Peyer's patch (tissue), 4 donors: ENCODE measurements at places on chromosomes 1 and 21.

- peak; percentile 40 for DNase-seq
Measured at GRCh38 chr1:36300526-36300925, 5.6 kb upstream of the SH3D21 start.

- DNase-seq = peak; percentile 85
Measured at GRCh38 chr1:223748773-223749733, 36.7 kb downstream of the CAPN2 start.

DNA sequence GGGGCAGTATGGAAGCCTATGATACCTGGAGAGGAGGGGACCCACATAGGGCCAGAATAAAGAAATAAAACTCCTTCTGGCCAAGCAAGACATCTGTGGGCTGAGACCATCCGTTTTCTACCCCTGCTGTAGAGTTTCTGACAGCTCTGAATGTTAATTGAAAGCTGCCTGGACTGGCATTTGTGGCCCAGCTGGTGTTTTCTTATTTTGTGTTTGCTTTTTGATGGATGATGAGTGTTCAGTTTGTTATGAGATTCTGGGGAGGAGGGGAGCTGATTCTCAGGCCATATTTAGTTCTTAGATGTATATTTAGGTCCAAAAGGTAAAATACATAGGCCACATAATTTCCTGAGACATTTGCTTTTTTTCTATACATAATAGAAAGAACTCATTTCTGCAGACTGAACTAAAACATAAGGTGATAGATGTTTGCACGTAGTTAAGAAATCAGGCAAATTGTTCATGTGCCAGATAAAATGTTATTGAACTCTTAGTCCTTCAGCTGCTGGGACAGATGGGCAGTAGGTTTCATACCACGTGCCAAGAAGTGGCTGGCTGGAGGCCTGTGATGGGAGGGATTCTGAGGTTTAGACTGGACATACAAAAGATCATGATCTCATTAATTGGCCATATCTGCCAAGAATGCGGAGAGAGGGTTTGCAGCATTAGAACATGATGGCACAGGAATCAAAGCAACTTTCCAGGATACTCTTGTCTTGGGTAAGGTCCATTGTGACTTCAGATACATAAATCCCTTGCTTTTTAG, 54.1 kb downstream of the DSCAM start:
- no peak for DNase-seq

GRCh38 chr1:222828939-222829338, 14.1 kb downstream of the DISP1 start:
- DNase-seq = no peak

- no peak for DNase-seq
Measured at GRCh38 chr1:228972576-228972975, 237.3 kb downstream of the RHOU start.

- DNase-seq = no peak
Measured at GRCh38 chr1:162626761-162627160, 5.5 kb upstream of the DDR2 start.

- DNase-seq = no peak
Measured at GRCh38 chr1:43372172-43372571, 4.4 kb upstream of the ELOVL1 start.

GRCh38 chr1:172790245-172790644, 131.3 kb downstream of the FASLG start:
- no peak for DNase-seq

DNA sequence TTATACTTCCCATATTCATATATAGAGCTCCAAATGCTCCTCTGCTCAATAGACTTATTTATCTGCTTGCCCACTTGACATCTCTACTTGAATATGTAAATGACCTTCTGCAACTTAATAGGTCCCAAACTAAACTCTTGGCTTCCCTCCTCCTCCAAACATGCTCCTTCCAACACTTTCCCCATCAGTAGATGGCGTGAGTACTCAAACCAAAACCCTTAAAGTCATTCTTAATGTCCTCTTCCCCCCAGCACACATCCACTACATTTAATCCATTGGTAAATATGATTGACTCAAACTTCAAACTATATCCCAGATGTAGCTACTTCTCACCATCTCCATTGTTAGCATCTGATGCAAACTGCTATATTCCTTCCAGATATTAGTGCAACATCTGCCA, 48.5 kb upstream of the PBX1 start:
- DNase-seq = no peak

DNA sequence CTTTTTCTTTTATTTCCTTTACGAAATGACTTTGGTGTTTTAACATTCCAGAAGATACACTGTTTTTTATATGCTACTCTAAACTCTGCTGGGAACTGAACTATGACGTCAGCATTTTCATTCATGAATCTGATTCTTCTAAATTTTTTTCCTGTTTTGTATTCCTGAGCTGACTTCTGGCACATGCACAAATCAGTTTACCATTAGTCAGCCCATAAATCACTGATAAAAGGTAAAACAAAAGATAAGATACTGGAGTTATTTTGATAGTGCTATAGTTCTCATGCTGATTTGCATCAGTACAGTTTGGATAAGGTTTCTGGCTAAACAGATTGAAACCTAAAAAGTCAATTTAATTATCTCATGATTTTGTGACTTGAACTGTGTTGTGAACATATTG, 10.4 kb downstream of the CAMTA1 start:
- no peak for DNase-seq

DNA sequence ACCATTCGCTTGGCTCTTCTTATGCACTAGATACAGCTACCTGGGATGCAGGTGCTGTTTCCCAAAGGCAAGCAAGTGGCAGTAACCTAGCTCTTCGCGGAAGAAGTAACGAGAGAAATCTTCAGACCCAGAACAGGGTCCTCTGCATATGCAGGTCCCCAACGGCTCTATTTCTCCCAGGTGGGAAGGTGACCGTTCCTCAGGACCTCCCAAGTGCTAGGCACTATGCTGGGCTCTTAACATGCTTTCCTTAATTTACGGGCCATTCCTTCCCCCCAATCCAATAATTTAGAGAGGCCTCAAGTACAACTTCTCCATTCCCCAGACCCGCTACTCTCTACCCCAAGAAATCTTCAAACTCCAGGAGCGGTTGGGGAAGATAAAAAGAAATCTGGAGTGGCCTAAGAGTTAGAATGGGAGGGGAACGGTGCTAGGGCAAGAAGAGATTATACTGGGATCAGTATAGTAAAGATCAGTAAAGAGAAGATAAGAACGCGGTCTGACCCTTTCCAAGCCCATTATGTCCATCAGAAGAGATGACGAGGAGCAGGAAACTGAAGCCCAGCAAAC, 410 bp downstream of the TXNDC12 start:
- DNase-seq = no peak

- DNase-seq = no peak
Measured at GRCh38 chr1:86423873-86424272, at the start of gene CLCA2. Gene CLCA2, plus strand, starts transcription at chr1:86424171. Its CDS starts 77 bp downstream, at chr1:86424248.

GRCh38 chr1:5640845-5641244, 351.4 kb downstream of the NPHP4 start:
- DNase-seq = peak; percentile 33

GRCh38 chr1:78553859-78554258, 63.1 kb downstream of the PTGFR start:
- DNase-seq = no peak

DNA sequence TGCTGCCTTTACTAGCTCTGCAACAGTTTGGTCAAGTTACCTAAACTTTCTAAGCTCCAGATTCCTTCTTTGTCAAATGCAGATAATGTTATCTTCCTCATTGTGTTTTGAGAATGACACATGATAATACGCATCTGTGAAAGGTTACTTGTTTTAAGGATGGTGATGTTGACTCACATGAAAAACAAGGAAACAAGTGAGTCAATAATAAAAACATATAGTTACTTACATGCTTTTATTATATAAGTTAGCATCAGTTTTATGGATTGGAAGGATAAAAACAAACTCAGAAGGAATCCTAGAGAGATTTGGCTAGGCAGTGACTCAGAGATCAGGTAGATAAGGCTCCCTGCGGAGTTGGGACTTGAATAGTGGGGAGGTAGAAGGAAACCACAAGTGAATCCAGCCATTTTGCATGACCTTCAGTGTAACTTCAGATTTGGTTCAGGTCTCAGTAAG, 144.6 kb downstream of the LMO4 start:
- DNase-seq = no peak

DNA sequence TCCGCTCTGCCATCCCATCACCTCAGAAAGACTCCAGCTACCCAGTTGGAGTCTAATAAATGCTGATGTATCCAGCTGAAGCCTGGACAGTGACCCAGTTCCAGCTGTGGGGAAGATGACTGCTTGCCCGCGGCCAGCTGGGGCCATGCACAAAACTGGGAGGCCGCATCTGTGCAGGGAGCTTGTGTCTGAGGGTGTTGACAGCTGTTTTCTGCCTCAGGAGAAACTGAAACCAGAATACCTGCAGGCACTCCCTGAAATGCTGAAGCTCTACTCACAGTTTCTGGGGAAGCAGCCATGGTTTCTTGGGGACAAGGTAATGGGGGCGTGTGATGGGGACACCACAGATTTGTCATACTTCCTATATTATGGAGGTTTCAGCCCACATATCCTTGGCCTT, 3.2 kb downstream of the GSTM2 start:
- no peak for DNase-seq

DNA sequence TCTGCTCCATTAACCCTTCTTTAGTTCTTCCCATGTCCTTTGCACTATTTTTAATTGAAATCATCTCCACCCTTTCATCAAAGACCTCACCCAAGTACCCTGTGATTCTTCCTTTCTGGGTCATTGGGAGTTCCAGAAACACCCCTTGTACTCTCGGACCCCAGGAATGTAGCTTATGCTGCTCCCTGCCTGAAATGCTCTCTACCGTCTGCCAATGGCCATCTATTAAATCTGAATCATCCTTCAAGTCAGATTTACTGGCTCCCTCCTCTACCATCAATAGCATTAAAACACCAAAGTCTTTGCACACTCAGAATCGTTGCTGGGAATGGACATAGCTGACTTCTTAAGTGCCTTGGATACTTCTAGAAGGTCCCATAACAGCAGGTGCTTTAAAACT, 73.2 kb upstream of the GADD45A start:
- no peak for DNase-seq

GRCh38 chr21:27808923-27809322, 842.0 kb upstream of the ADAMTS5 start:
- DNase-seq = no peak
